ENCODE measurements at places on chromosomes 3 and 15.

- DNase-seq = no peak
These were observed 368.2 kb upstream of the ROPN1 start for GRCh38 chr3:124360155-124360554.

- peak; percentile 73 for DNase-seq
These were observed 89.8 kb upstream of the SLC2A2 start for GRCh38 chr3:171116365-171116764.

GRCh38 chr3:52798978-52799476, 4.4 kb downstream of the ITIH3 start:
- peak; percentile 45 for DNase-seq

DNA sequence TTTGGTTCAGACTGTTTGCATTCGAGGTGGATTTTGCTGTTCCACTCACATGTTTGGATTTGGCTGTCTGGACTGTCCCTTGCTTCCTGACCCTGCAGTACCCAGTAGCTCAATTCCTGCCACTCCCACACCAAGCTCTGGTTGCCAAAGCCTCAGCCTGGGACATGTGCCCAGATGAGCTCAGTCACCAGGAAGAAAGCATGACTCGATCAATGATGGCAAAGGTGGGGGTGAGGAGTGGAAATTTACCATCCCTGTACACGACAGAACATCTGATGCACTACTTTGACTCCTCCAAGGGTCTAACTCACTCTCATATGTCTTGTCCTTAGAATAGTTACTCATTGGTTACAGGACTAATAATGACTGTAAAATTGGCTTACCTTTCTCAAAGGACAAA, 45.2 kb downstream of the ZNF385D start:
- DNase-seq = no peak

GRCh38 chr3:73435055-73435454, 189.7 kb downstream of the PDZRN3 start:
- DNase-seq = no peak

DNA sequence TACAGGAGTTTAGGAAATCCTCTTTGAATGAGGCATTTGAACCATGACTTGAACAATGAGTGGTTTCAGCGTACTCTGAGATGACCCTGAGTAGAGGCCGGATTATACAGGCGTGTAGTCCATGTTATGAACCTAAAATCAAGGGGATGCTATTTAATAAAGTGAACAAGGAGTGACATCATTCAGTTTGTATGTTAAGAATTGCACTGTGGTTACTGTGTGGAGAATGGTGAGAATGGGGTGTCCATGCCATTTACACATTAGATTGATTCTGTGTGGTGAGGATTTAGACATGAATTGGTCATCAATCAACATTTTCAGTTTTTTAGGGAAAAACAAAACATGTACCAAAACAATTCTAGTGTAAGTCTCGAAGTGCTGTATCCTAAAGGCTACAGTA, 65.8 kb downstream of the TPRG1 start:
- no peak for DNase-seq

- DNase-seq = no peak
These were observed 59.6 kb upstream of the GOLIM4 start for GRCh38 chr3:168155303-168155702.

DNA sequence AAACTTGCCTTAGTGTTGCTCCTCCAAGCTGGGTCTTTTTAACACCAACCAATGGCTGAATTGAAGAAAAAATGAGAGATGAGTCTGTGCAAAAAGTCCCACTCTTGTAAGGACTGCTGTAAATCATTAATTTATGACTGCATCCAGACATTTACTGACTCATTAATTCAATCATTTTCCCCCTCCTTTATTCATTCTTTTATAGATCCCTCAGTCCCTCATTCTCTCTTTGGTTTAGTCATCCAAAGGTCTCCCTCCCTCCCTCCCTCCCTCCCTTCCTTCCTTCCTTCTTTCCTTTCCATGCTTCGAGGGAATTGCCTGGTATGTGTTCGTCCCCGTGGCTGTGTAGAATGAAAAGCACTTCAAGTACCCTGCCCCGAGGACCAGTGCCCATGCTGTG, 35.3 kb upstream of the MRPS22 start:
- DNase-seq = no peak

- no peak for DNase-seq
These were observed 8.9 kb downstream of the ADCY5 start for GRCh38 chr3:123439806-123440580.

DNA sequence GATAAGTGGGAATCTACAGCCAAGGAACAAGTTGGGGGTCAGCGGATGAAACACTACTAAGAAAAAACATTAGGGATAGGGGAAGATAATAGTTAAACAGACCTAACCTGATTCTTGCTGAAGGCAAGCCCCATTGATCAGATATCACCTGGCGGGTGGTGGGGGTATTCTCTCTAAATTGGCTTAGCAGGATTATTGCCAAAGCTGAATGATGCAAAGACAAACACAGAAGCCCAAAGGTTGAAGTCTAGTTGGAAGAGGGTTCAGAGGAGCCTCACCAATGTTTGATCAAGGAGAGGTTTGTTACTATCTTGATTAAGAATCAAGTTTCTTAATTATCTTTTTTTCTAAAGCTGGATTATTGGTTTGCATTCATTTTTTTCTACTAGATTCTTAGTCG, 371.9 kb upstream of the CNTN4 start:
- no peak for DNase-seq

DNA sequence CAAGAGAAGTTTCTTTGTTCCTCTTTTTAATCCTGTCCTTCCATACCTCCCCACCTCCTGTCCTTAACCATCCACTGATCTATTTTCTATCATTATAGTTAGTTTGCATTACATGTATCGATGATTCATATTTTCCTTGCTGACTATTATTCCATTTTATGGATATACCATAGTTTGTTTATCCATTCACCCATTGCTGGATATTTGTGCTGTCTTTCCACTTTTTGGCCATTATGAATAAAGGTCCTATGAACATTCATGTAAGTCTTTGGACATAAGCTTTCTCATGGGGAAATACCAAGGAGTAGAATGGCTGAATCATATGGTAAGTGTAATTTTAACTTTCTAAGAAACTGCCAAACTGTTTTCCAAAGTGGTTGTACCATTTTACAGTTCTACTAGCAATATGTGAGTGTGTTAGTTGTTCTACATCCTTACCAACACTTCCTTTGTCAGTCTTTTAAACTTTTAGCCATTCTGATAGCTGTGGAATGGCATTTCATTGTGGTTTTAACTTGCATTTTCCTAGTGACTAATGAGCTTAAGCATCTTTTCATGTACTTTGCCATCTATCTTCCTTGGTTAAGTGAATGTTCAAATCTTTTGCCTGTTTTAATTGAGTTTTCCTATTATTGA, 11.7 kb downstream of the ATP6V1A start:
- DNase-seq = no peak

GRCh38 chr3:36480911-36481648, 100.8 kb downstream of the STAC start:
- no peak for DNase-seq

- no peak for DNase-seq
These were observed 7.5 kb upstream of the NR1I2 start for GRCh38 chr3:119774444-119774843.

DNA sequence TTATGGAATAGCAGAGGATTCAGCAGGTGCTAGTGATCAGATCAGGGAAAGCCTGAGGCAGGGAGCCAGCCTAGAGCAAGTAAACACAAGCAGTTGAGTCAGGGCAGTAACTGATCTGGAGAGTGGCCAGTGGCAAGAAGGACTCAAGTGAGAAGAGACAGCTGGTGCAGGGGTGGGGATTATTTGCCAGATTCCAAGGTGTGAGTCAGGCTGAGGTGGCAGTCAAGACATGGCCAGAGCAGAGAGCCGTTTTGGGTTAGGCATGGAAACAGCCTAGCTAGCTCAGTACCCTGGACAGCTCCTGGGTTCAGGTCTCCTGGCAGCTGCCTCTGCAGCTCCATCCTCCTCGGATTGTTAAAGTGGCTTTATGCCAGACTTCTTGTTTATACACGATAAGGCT, 281.9 kb upstream of the ONECUT1 start:
- DNase-seq = peak; percentile 35

- DNase-seq = no peak
These were observed 33.1 kb downstream of the ZNF592 start for GRCh38 chr15:84781495-84781894.

DNA sequence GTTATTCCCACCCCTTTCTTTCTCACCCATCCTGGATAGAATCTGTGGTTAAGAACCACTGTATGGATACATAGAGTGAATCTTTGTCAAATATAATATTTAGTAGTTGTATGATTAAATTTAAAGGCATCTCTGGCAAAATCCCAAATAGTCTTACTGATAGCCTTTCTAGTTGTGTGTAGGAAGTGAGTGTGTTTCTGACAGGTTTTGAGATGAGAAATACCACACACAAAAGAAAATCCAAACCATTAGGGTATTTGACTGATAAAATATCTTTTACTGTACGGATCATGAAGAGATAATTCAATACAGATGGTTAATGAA, 44.7 kb upstream of the PLCL2 start:
- DNase-seq = no peak

DNA sequence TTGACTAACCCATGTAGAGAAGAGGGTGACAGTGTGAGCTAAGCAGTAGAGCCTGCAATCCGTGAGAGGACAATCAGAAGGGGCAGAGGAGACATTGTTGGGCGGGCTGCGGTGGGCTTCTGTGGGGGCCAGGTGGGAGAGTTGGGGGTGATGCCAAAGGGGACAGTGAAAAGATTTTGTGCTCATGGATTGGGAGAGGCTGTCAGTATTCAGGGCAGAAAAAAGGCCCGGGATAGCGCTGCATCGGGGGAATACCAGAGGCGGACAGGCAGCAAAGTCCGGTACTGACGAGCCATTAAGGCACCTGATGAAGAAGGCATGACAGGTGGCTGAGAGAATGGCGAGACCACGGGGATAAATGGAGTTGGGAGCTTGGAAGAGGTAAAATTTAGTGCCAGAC, 1.3 kb upstream of the PXYLP1 start:
- DNase-seq = no peak

GRCh38 chr3:161083131-161083530, 22.0 kb downstream of the B3GALNT1 start:
- DNase-seq = no peak

- no peak for DNase-seq
These were observed 71.3 kb downstream of the MBNL1 start for GRCh38 chr3:152339881-152340505.

DNA sequence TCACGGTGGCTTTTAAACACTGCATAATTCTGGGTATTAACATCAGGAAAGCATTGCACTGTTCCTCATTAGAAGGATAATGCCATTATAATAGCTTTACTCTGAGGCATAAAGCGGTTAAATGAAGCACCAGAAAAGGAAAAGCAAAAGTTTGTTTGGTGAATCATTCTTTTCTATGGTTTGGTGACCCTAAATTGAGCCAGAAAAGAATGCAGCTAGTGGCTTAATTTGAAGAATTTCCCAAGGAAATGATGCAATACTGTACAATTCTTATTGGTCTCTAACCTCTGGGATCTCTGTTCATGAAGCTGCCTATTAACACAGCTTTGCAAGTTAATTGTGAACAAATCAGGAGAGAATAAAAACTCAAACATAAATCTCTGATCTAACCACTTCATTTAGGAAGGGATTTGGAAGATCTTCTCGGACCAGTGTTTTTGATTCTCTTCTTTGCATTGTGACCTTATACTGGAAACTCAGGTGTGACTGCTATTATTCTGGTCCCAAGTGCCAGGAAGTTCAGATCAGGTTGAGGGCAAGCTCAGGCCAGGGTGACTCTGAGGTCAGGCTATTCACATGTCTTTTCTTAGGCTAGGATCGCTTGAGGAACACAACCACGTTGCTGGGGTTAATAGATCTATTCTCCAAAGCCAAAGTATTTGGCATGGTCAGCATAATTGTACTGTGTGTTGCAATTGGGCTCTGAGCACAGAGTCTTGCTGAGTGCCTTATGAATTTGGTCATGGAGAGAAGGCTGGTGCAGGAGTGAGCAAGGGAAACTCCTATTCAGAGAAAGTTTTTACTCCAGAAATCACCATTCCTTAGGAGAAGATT, 11.3 kb upstream of the DLG1 start:
- DNase-seq = peak; percentile 64

DNA sequence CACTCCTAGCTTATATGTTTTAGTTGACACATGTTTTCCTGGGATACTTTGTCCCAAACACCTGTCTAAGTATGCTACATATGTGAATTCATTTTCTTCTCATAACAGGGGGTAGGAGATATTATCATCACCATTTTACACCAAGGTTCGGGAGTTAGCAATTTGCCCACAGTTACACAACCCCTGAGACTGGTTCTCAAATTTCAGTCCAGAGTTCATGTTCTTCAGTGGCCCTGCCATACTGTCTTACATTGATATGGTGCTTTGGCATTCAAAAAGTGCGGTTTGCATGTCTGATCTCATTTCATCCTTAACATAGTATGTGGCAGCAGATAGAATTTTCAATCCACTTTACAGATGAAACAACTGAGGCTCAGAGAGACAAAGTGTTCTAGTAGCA, 38.4 kb downstream of the ROBO2 start:
- no peak for DNase-seq

GRCh38 chr3:193594946-193595689, 2.1 kb downstream of the OPA1 start:
- DNase-seq = no peak

DNA sequence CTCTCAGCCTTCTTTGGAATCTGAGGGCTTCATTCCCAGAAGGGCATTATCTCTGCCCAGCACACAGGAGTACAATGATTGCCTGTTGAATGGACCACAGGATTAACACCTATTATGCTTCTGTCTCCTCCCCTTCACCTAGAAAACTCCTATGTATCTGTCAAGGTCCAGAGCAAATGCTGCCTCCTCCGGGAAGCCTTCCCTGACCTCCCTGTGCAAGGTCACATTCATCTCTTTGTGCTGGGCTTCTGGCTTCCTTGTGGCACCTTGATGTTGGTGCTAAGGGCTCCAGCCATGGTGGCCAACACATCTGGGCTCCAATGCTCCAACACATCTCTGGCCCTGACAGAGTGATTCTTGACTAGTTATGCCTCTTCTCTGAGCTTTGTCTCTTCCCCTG, 49.9 kb upstream of the ATP2B2 start:
- DNase-seq = no peak

- DNase-seq = no peak
These were observed 15.6 kb downstream of the NT5DC2 start for GRCh38 chr3:52517796-52518722.

- DNase-seq = no peak
These were observed at the start of gene CRABP1 for GRCh38 chr15:78340231-78341056. Gene CRABP1, plus strand, starts transcription at chr15:78340353. Its CDS starts 76 bp downstream, at chr15:78340429.

DNA sequence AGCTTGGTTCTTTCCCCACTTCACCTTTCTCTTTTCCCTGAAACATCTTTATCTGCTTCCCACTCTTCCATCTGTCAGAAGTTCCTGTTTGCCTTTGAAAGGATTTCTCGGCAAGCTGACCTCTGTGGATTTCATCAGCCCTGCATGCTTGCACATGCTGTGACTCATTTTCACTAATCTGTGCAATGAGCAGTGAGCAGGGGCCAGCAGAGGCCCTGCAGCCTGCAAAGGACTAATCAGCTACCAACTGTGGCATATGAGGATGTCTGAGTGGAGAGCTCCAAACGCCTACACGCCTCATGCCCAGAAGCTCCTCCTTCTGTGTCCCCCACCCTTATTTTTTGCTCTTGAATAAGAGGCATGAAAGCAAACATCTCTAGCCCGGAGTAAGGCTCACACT, 333.0 kb upstream of the SEMA6D start:
- DNase-seq = peak; percentile 53
